ENCODE measurements at places on chromosomes 6 and 20.

DNA sequence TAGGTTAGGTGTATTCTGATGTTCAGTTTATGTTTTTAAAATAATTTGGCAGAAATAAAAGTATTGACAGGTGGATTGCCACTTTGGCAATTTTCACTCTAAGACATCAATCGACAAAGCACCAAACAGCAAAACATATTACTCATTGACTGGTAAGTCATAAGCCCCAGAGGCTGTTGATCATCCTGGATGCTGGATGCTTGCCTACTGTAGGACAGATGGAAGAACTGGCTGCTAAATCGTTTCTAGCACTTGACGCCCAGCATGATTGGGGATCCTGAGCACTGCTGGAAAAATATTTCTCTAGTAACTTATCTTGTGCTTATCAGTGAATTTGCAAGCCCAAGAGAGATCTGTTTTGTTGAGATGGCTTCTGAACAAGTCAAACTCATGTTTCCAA lies 1001.9 kb upstream of the FLRT3 start:
- no peaks in the 10 kb centered on the region for H3K4me1 ChIP-seq
- no peaks in the 10 kb centered on the region for H3K27me3 ChIP-seq
- no peak overlapping the region for H3K27ac ChIP-seq
- no peak overlapping the region for H3K4me3 ChIP-seq
- no peaks in the 10 kb centered on the region for H3K36me3 ChIP-seq

GRCh38 chr6:30154709-30155519 lies 6.1 kb downstream of the TRIM10 start:
- H3K27ac ChIP-seq = no peak overlapping the region
- H3K4me3 ChIP-seq = no peak overlapping the region
- no peaks in the 10 kb centered on the region for H3K27me3 ChIP-seq
- H3K4me1 ChIP-seq = no peaks in the 10 kb centered on the region
- H3K36me3 ChIP-seq = no peaks in the 10 kb centered on the region

GRCh38 chr20:32894026-32894483 lies 35.3 kb downstream of the EFCAB8 start:
- no peaks in the 10 kb centered on the region for H3K4me1 ChIP-seq
- no peak overlapping the region for H3K27ac ChIP-seq
- H3K36me3 ChIP-seq = no peaks in the 10 kb centered on the region
- no peak for DNase-seq
- no peak overlapping the region for H3K4me3 ChIP-seq

GRCh38 chr6:44672086-44672485 lies 284.6 kb downstream of the CDC5L start:
- no peaks in the 10 kb centered on the region for H3K36me3 ChIP-seq
- H3K4me1 ChIP-seq = no peaks in the 10 kb centered on the region
- H3K27ac ChIP-seq = no peak overlapping the region
- no peaks in the 10 kb centered on the region for H3K27me3 ChIP-seq

GRCh38 chr6:79420054-79420453 lies 117.2 kb downstream of the LCA5 start:
- no peak overlapping the region for H3K4me3 ChIP-seq
- no peaks in the 10 kb centered on the region for H3K4me1 ChIP-seq
- H3K27ac ChIP-seq = no peak overlapping the region

DNA sequence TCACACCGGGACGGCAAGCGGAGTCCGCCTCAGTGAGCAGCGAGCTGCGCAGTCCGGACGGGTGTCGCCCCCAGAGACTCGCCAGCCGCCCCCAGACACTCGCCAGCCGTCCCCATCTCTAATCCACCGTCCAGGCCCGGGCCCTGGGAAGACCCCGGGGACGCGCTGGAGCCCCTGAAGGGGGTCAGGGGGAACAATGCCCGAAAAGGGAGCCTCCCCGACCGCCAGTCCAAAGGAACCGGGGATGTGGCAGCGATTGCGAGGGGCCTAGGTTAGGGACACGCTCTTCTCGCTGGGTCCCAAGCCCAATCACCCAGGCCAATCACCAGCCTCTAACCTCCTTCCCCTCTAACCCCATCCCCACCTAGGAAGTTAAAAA lies 33.1 kb downstream of the TFAP2A start:
- peaks cover 2% of the 10 kb centered on the region for H3K4me1 ChIP-seq
- H3K36me3 ChIP-seq = no peaks in the 10 kb centered on the region
- peaks cover 56% of the 10 kb centered on the region for H3K27me3 ChIP-seq
- no peak overlapping the region for H3K27ac ChIP-seq
- no peak overlapping the region for H3K4me3 ChIP-seq
- DNase-seq = no peak

GRCh38 chr6:115091461-115091860 lies 748.6 kb upstream of the HS3ST5 start:
- H3K27me3 ChIP-seq = no peaks in the 10 kb centered on the region
- H3K4me3 ChIP-seq = no peak overlapping the region
- DNase-seq = no peak
- H3K27ac ChIP-seq = no peak overlapping the region
- H3K4me1 ChIP-seq = no peaks in the 10 kb centered on the region
- no peaks in the 10 kb centered on the region for H3K36me3 ChIP-seq

DNA sequence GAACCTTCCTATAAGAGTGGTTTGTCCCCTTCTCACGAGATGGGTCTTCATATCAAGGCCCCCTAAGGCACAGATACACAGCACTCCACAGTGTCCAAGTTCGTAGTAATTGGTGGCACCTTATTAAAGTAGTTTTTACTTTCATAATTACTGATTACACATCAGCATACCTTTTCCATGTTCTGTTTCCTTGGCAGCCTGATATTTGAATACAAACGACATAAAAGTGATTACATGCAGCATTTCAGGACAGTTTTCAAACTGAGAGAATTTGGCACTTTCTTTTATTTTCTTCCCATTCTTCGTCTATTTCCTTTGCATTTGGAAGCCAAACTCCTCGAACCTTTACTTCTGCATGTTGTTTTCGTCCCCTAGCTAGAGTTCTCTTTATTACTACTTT lies 139.7 kb downstream of the MTHFD1L start:
- no peak for DNase-seq
- H3K36me3 ChIP-seq = no peaks in the 10 kb centered on the region
- H3K4me1 ChIP-seq = no peaks in the 10 kb centered on the region

DNA sequence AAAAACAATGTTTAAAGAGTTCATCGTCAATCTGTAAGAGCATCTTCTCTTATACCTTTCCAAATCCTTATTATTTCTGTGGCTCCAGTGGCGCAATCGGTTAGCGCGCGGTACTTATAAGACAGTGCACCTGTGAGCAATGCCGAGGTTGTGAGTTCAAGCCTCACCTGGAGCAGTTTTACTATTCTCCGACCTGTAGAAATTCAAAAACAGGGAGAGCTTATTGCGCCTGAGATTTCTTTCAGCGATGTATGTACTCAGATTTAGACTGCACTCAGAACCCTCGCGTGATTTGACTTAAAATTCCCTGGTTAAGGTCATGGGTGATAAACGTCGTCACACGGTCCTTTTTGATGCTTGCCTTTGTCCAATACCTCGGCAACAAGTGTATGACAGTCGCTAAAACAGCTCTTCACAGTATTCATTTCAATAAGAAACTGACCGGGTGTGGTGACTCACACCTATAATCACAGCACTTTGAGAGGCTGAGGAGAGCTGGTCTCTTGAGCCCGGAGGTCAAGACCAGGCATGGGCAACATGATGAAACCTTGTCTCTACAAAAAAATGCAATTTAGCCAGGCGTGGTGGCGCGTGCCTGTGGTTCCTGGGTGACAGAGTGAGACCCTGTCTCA lies 11.9 kb downstream of the GPX5 start:
- no peaks in the 10 kb centered on the region for H3K36me3 ChIP-seq
- peaks cover 2% of the 10 kb centered on the region for H3K4me1 ChIP-seq
- H3K4me3 ChIP-seq = no peak overlapping the region
- H3K27me3 ChIP-seq = peaks cover 4% of the 10 kb centered on the region
- no peak overlapping the region for H3K27ac ChIP-seq

DNA sequence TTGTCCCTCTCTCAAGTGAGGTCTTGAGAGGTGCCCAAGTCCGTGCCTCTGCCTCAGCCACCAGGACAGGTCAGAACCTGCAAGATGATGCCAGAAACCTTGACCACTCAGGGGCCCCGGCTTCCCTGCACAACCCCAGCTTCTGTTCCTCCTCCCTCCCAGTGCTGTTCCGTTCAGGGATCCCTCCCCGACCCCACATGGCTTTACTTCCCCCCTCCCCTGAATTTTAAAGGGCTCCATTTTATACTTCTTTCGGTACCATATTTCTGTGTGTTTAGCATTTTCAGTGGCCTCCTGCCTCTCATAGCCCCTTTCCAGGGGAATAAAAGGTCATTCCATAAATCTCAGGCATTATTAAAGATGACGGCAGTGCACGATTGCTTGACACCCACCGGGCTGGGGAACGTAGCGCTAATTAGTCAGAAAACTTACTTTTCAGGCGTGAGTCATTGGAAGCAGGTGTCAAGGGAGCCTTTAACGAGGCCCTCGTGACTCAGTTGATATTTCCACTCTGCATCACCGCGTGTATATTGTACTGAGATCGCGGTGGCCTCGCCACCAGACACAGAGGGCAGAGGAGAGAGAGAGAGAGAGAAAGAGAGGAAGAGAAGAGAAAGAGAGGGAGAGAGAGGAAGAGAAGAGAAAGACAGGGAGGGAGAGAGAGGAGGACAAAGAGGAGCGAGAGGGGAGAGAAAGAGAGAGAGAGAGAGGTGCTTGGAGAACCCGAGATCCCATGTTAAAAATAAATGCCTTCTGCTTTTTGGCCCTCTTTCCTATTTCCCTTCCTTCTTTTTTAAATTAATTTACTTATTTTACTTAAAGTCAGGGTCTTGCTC lies 21.3 kb downstream of the KCNG1 start:
- peaks cover 4% of the 10 kb centered on the region for H3K27me3 ChIP-seq
- no peaks in the 10 kb centered on the region for H3K36me3 ChIP-seq
- no peak overlapping the region for H3K27ac ChIP-seq
- DNase-seq = no peak
- H3K4me3 ChIP-seq = no peak overlapping the region
- H3K4me1 ChIP-seq = no peaks in the 10 kb centered on the region

DNA sequence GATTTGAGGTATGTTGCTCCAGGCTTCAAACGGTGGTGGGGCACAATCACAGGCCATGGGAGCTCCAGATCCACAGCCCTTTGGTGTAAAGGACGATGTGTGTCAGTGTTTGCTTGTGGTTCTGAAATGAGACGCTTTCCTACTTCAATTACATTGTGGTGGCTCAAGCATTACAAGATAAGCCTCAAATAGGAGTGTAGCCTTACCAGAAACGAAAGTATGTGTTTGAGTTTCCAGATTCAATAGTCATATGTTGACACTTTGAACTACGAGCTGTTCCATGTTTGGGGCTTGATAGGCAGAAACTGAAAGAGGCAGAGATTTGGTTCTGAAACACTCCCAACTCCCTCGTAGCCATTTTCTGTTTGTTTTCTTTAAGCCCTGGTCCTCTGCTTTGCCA lies 187.1 kb downstream of the MYLK4 start:
- DNase-seq = no peak
- H3K36me3 ChIP-seq = no peaks in the 10 kb centered on the region
- H3K27me3 ChIP-seq = no peaks in the 10 kb centered on the region
- no peaks in the 10 kb centered on the region for H3K4me1 ChIP-seq
- no peak overlapping the region for H3K4me3 ChIP-seq

DNA sequence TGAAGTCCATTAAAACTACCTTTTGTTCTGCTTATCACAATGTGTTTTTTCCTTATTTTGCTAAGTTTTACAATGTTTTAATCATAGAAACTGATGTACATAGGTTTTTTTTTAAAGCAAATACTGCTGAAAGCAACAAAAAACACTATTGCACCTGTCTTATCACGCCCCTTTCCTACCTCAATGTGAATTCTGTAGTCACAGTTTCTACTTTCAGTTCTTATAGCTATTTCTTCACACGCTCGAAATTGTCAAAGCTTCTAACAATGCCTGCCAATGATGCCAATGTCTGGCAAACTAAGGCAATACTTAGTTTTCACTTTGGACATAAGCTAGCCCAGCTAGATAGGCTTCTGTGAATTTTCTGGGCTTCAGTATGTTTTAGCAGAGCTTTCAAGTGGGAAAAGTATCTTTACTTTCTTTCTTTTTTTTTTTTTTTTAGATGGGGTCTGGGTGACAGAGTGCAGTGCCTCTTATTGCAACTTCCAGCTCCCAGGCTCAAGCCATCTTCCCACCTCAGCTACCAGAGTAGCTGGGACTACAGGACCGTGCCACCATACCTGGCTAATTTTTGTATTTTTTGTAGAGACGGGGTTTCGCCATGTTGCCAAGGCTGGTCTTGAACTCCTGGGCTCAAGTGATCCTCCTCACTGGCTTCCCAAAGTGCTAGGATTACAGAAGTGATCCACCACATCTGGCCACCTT lies 85.5 kb upstream of the HTR1B start:
- no peaks in the 10 kb centered on the region for H3K4me1 ChIP-seq
- H3K36me3 ChIP-seq = no peaks in the 10 kb centered on the region
- no peak for DNase-seq
- H3K27ac ChIP-seq = no peak overlapping the region

DNA sequence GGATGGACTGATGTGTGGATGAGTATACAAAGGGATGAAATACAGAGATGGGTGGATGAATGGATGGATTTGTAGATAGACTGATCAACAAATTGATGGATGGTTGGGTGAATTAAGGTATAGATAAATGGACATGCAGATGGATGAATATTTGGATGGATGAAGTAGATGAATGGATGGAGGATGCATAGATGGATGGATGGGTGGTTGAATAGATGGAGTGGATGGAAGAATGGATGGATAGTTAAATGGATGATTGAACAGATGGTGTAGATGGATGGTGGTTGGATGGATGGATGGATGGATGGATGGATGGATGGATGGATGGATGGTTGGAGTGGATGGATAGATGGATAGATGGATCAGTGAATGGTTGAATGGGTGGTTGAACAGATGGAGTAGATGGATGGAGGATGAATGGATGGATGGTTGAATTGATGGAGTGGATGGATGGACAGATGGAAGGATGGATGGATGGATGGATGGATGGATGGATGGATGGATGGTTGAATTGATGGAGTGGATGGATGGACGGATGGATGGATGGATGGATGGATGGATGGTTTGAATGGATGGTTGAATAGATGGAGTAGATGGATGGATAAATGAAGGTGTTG lies 15.0 kb downstream of the SLC2A10 start:
- no peak overlapping the region for H3K4me3 ChIP-seq
- no peaks in the 10 kb centered on the region for H3K36me3 ChIP-seq
- no peaks in the 10 kb centered on the region for H3K4me1 ChIP-seq
- H3K27ac ChIP-seq = no peak overlapping the region
- DNase-seq = no peak

- no peaks in the 10 kb centered on the region for H3K27me3 ChIP-seq
- DNase-seq = no peak
- H3K27ac ChIP-seq = no peak overlapping the region
- no peaks in the 10 kb centered on the region for H3K36me3 ChIP-seq
Measured at GRCh38 chr6:168916576-168917211, 337.0 kb downstream of the THBS2 start.

DNA sequence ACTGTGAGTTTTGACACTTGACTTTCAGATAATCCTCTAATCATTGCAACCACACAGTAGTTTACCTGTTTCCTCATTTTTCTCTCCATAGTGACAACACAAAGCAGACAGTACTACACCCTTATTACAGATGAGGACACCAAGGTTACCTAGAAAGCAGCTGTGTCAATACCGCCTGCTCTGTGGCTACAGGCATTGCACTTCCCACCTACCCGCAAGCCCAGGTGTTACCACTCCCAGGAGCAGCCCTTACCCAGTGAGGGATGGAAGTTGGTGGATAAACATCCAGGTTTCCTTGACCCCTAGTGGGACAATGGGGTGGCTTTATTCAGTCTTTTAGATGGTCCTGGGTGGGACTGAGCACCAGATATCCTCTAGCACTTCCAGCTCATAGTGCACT lies 503.6 kb downstream of the PTPRT start:
- no peak for DNase-seq
- no peak overlapping the region for H3K27ac ChIP-seq
- no peak overlapping the region for H3K4me3 ChIP-seq
- no peaks in the 10 kb centered on the region for H3K27me3 ChIP-seq

GRCh38 chr6:27230758-27231111 lies 16.8 kb upstream of the PRSS16 start:
- H3K36me3 ChIP-seq = no peaks in the 10 kb centered on the region
- peaks cover 27% of the 10 kb centered on the region for H3K27me3 ChIP-seq
- DNase-seq = no peak
- H3K4me1 ChIP-seq = no peaks in the 10 kb centered on the region
- H3K27ac ChIP-seq = no peak overlapping the region

Measured in effector memory CD4-positive, alpha-beta T cell (primary cell).